ENCODE measurements at places on chromosomes 12 and 14.

DNA sequence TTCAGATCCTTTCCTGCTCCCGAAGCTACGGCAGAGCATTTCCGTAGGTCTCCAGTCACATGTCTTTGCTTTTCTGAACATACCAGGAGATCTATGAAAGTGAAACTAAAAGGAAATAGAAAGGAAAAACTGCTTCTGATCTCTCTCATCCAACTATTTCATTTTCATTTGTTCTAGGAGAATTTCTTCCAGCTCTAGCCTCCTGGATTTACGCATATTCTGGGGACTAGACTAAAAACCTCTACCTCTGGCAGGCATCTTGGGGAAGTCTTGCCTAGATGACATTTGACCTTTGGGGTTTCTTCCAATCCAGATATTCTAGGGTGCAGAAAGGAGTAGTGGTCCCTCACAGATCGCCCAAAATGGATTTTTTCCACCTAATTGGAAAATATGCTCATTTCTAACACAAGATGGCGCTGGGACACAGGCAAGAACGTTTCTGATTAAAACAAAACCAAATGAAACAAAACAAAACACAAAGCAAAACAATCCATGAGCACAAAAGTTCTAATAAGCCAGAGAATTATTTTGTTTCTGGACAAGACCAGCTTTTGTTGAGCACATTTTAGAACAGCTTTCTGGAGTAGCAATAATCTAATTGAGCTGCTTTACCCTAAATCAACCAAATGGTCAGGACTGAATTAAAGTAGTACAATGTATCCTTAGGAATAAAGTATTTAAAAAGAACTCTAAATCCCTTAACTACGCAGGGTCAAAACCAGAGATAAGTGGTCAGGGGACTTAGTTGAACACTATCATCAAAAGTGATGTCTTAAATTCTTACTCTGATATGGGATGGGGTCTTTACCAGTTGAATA lies 12.3 kb upstream of the PARP11 start:
- DNase-seq, result peak; percentile 77

DNA sequence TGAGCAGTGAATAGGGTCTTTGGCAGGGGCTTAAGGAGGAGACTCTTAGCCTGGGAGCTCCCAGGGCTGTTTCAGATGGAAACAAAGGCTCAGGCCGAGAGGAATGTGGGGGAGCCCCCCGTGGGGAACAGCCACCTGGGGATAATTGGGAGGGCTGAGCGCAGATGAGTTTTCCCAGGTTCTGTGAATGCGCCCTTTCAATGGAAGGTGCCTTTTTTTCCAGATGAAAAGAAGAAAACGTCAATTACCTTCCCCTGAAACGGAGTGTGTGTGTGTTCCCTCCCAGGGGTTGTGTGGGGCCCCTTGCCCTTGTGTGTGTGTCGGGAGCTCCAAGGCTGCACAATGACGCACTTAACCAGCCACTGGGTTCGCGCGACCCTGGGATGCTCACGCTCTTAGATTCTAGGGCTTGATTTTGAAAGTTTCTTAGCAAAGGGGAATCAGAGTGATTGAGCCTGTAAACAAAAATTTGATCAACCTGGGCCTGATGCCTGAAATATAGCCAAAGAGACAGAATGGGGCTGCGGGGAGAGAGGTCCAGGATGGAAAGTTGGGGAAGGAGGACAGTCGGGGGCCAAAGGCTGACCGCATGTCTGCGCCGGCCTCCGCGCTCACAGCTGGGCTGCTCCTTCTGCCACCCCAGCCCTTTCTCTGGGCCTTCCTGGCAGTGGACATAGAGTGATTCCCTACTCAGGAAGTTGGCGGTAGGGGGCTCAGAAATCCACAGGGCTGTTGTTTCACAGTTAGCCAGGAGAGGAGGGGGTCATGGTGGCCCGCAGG lies 14.6 kb downstream of the MEG3 start:
- DNase-seq, result no peak

DNA sequence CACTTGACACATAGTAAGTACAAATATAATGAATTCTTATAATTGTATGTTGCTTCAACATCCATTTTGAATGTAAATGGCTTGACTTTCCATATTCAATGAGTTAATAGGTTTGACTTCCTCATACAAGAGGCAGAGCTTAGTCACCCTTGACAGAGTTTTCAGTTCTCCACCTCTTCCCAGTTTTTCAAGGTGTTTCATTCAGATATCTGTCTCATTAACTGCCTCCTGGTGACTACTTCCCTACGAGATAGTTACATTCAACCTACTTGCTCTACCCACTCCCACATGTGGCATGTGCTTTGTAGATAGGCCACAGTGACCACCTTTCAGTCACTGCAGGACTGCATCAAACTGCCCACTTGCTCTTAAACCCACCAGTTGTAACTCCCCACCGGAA lies 60.0 kb downstream of the MYF5 start:
- DNase-seq, result no peak

DNA sequence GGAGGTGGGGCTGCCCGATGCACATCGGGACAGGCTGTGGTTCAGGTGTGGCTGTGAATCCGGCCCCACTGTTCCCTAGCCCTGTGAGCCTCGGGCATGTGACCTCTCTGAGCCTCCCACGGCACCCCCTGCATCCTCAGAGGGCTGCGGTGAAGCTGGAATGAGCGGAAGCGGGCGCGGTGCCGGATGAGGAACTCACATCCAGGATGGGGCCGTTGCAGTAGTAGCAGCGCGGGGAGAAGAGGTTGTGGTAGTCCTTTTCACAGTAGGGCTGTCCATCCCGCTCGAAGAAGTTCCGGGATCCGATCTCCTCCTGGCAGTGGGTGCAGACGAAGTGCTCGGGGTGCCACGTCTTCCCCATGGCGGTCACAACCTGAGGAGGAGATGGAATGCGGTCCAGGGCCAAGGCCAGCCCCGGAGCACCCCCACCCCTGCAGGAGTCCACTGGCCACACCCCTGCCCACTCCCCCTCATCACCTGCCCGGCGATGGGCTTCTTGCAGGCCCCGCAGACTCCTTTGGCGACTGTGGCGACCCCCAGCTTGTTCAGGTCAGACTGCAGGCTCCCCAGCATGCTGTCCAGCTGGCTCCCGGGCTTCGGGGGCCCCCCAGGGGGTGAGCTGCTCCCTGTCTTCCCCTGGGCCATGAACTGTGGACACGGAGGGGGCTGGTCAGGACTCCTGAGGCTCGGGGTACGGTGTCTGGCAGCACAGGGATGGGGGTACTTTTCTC lies 13.9 kb upstream of the RPLP0 start:
- no peak for DNase-seq

- DNase-seq, result no peak
Observed at GRCh38 chr12:91203610-91204009, 21.0 kb upstream of the DCN start.

DNA sequence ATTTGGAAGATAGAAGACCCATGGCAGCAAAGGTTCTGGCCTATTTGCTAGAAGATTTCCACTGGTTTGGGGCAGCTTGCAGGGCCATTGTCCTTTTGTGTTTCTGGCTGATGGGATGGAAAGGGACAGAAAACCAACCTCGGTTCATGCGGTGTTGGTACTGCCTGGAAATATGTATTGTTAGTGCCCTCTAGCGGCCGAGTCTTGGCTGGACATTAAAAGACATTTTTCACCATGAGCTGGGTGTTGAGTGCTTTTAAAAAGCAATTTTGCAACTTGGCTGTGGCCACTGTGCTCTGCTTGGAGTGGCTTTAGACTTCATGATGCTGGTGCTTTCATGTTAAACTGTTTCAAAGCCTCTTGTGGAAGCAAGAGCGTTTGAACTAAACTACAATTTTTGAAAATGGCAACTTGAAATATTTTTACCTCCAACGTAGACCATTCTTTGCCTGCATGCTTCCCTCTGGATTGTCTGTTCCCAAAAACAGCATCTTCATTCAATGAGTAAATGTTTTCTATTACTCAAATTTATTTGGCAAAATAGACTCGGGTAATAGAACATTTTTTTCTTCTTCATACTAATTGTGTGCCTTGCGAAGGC lies 102.7 kb upstream of the TBX5 start:
- peak; percentile 49 for DNase-seq

DNA sequence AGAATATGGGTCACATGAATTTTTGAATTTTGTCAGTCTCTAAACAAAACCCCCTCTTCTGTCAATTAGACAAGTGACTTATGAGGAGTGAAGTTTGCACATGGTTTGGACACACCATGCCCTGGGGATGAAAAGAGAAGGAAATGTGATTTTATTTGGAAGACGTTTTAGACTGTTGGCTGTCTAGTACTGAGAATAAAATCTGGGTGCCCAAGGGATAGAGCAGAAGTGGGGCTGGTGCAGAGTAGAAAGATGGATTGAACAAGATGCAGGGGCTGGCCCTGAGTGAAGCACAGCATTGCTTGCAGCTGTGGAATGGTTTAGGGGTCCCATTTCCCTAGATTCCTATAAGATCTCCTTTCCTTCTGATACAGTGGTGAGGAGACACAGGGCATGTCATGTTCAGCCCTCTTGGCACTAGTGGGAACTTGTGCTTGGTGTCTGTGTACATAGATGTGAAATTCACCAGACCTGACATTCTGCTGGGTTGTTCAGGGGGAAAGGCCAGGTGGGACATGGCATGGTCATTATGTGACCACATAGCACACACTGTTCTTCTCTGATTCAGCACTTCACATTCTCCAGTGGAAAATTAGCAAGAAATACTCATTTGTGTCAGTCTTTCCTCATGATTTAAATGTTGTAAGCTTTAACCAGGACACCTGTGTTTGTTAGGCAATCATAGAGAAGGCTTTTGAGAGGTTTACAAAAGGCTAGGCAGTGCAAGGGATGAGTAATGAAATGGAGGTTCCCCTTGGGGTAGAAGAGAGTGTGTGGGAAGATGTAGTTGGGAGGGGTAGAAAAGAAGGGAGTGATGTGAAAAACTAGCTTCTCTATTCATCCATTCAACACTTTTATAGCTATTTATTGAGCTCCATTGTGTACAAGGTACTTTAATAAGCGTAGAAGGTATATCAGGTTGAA lies 202.3 kb upstream of the IGF1 start:
- DNase-seq, result no peak

GRCh38 chr12:94571556-94571955 lies 78.8 kb downstream of the TMCC3 start:
- DNase-seq, result peak; percentile 84

GRCh38 chr14:100864206-100864605 lies 38.3 kb downstream of the MEG3 start:
- DNase-seq, result no peak

GRCh38 chr14:36618641-36619040 lies 36.2 kb upstream of the NKX2-8 start:
- DNase-seq, result no peak

- DNase-seq, result no peak
Observed at GRCh38 chr12:73124480-73124879, 852.3 kb downstream of the TRHDE start.

DNA sequence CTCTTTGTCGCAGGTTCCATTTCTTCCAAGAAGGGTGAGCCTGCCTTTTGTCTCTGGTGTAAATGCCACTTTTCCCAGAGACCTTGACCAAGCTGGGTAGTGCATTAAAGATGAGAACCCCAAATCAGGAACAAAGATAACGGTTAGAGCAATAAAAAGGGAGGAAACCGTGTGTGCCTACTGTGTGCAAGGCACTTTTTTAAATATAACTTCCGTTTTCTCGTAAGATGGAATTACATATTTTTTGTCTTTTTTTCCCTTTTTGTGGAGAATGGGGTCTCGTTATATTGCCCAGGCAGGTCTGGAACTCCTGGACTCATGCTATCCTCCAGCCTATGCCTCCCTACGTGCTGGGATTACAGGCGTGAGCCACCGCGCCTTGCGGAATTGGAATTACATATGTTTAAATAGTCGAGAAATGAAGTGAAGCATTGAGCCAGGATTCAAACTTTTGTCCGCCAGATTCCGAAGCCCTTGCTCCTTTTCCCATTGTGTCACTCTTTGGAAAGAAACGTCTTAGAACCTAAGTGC lies 506 bp upstream of the NABP2 start:
- DNase-seq, result no peak
